Cardiac septum (tissue), 1 donor: ENCODE measurements at places on chromosomes 5 and 9. TPM values are rescaled to one million over a fixed set of nuclear protein-coding genes. Genes with fewer than 3 reads are reported as not detected.

UIMC1 gene
- total RNA-seq = 55.0 TPM

- peak; percentile 94 for DNase-seq
Measured at GRCh38 chr9:126471084-126471624, 142.6 kb upstream of the LMX1B start.

DNA sequence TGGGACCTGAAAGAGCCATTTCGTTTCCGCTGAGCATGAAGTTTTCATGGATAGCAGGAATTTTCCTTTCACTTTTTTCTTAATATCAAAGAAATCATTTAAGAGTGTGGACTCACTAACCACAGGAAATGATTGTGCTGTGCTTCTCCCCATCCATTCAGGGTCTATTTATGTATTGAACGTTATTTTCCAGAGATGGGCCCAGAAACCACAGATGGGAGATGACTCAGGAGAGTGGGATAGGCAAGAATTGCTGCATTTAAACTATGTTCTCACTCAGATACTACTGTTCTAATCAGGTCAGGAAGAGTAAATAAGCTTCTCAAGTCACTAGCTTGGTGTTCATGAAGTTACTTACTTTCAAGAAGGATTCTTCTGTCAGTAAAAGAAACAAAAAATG is 763.8 kb downstream of the DTWD2 start:
- no peak for DNase-seq

SHISAL2B gene
- not detected for total RNA-seq

DNA sequence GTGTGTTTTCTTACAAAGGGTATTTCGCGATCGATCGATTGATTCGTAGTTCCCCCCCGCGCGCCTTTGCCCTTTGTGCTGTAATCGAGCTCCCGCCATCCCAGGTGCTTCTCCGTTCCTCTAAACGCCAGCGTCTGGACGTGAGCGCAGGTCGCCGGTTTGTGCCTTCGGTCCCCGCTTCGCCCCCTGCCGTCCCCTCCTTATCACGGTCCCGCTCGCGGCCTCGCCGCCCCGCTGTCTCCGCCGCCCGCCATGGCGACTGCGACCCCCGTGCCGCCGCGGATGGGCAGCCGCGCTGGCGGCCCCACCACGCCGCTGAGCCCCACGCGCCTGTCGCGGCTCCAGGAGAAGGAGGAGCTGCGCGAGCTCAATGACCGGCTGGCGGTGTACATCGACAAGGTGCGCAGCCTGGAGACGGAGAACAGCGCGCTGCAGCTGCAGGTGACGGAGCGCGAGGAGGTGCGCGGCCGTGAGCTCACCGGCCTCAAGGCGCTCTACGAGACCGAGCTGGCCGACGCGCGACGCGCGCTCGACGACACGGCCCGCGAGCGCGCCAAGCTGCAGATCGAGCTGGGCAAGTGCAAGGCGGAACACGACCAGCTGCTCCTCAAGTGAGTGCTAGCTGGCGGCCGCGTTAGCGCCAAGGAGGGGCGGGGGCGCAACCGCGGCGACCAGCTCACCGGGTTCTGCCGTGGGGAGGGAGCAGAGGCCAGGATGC is 480 bp downstream of the LMNB1 start:
- DNase-seq = peak; percentile 78

IER5L gene
- 12.6 TPM for total RNA-seq

- DNase-seq = no peak
Measured at GRCh38 chr9:14350349-14350728, 36.4 kb upstream of the NFIB start.

GPX3 gene
- 461 TPM for total RNA-seq

CDO1 gene
- total RNA-seq = 3.6 TPM

DNA sequence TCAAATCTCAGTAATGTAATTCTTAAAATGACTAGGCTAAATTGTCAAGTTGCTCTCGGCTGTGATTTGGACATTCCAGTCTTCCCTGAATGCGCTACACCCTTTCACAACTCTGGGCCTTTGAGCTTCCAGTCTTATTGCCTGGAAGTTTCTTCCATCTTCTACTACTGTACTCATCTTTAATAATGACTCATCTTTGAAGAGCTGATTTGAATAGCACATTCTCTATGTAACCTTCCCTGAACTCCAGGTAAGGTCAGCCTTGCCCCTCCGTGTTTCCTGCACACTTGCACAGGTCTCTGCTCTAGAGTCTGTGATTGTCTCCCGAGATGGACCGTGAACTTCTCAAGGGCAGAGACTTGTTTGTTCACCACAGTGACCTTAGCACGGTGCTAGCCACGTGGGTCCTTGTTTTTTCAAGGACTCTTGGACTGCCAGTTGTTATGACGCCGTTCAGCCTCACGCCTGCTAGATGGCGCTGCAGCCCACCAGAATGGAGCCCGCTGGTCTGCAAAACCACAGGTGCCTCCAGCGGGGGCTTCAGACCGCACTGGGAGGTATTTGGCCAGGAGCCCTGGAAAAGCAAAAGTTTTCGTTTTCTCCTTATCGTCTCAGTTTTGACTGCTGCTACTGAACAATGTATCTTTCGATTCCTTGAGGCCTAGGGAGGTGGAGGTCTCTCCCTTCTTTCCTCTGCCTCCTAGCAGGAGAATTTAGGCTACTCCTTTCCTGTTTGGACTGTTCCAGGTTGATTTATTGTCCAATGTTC is 44.4 kb downstream of the SEC61B start:
- peak; percentile 88 for DNase-seq

- DNase-seq = no peak
Measured at GRCh38 chr9:136357202-136357725, 6.3 kb downstream of the DNLZ start.

LCN2 gene
- total RNA-seq = 2.0 TPM

- DNase-seq = no peak
Measured at GRCh38 chr9:26687421-26687820, 205.2 kb downstream of the CAAP1 start.

PLGRKT gene
- total RNA-seq = 28.9 TPM

GRCh38 chr5:74889523-74890105 is 23.4 kb upstream of the FAM169A start:
- DNase-seq = no peak

GRCh38 chr5:51806677-51807076 is 423.4 kb downstream of the ISL1 start:
- no peak for DNase-seq

- no peak for DNase-seq
Measured at GRCh38 chr5:127353327-127353726, 62.7 kb downstream of the MEGF10 start.

FOXD4L5 gene
- 0.11 TPM for total RNA-seq

SIT1 gene
- not detected for total RNA-seq

DNA sequence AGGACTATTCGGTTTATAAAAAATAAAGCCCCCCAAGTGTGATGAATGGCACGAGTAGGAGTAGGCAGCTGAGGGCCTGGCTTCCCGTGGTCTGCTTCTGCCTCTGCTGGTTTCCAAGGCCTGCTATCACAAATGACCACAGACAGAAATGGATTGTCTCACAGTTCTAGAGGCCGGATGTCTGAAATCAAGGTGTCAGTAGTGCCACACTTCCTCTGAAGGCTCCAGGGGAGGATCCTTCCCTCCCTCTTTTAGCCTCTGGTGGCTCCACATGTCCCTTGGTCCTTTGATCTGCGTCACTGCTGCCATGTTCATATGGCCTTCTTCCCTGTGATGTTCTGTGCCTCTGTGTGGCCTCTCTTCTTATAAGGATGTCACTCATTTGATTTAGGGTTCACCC is 15.1 kb downstream of the PRKACG start:
- DNase-seq = no peak

- no peak for DNase-seq
Measured at GRCh38 chr5:127111112-127111511, 37.8 kb upstream of the C5orf63 start.

NRARP gene
- total RNA-seq = 11.7 TPM

DNA sequence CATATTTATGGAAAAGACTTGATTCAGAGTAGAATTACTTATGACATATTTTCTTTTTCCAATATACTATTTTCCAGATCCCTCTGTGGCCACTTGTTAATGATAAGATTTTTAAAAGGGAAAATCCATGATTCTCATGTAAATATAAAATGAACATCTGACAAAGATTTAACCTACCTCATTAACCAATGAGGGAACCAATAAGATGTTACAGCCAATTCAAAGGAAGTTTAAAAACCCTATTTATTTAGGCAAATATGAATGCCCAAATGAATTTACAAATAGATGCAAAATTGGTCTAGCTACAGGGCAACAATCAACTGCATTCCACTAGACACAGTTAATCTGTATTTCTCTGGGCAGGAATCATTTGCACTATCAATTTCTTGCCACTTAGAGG is 226.8 kb downstream of the ADAMTSL1 start:
- DNase-seq = no peak

THBS4 gene
- total RNA-seq = 464 TPM

LCN15 gene
- total RNA-seq = not detected

ELAVL2 gene
- 0.32 TPM for total RNA-seq

- no peak for DNase-seq
Measured at GRCh38 chr9:92435263-92435662, 11.0 kb upstream of the OMD start.

DNA sequence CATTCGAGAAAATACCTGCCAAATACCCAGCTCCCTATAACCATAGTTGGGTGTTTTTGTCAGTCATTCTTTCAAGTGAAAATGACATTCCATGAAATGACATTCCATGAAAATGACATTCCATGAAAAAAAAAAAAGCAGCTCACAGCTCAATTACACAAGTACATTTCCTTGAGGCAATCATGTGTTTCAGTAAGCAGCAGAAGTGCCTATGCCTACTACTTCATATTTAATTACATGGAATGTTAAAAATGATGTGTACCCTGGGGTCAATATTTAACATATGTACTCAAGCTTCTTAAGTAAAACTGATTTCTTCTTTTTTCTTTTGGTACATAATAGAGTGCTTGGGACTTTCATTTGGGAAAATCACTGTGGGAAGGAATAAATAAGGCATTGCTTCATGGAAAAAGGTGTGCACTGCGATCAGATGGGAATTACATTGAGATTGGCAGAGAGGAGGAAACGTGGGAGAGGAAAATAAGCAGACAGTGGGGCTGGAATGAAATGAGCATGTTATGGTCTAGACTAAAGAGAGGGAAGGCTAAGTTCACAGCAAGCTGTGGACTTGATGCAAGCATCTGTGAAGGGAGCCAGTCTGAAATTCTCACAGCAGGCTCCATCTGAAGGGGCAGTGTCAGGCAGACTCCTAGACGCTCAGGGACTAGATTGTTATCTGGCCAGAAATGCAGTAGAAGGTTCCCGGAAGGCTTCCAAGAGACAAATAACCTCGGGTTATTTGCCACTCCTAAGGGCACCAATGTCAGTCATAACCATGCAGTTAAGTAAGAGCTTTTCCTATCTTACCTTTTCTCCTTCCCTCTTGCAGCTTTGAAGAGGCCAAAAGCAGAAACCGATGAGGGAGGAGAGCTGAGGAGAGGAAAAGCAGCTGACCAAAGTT is 15.2 kb upstream of the SPATA9 start:
- DNase-seq = no peak

DNA sequence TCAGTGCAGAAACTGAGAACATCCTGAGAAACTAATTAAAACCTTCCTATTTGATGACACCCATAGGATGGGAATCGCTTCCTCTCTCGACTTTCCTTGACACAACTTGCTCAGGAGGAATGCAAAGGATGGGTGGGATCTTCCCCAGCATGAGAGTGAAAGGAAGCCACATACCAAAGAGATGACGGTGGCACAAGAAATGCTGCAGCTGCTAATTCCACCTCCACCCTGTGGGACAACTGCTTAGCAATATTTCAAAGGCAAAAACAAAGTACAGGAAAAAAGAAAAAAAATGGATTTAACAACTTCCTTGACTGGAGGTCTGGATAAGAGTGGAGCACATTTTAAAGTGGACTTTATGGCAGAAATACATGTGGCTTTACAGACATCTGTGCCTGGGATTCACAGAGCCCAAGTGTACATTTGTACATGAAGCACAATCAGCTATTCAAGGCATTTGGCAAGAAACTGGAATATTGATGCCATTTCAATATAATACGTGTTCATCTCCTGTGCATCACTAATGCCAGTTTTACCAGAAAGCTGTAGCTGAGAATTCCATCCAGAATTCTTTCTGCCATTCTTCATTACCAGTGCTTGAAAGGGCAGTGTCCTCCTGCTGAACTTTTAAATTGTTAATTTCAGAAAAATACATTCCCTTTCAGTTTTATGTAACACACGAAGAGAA is 359.2 kb upstream of the ACTBL2 start:
- no peak for DNase-seq

DNA sequence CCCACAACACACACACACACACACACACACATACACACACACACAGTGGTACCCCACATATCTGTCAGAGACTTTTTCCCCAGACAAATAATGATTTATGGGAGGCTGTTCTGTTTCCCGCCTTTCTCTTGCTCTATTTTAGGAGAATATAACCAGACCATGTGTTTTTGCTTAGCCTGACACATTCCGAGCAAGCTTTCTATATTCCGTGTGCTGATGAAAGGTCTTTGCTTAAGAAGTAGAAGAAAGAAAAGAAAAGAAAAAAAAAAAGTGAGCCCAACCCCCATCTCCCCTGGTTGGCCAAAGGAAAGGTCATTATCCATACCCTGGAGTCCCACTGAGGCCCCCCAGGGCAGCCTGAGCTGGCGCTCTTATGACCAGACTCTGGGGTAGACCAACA is 338.6 kb downstream of the SLIT3 start:
- no peak for DNase-seq

OTP gene
- total RNA-seq = not detected

GRCh38 chr5:172647352-172648012 is 6.4 kb downstream of the NEURL1B start:
- no peak for DNase-seq

TMEM252 gene
- not detected for total RNA-seq

NSMF gene
- total RNA-seq = 12.2 TPM

- no peak for DNase-seq
Measured at GRCh38 chr5:22892441-22892840, 39.3 kb upstream of the CDH12 start.

DNA sequence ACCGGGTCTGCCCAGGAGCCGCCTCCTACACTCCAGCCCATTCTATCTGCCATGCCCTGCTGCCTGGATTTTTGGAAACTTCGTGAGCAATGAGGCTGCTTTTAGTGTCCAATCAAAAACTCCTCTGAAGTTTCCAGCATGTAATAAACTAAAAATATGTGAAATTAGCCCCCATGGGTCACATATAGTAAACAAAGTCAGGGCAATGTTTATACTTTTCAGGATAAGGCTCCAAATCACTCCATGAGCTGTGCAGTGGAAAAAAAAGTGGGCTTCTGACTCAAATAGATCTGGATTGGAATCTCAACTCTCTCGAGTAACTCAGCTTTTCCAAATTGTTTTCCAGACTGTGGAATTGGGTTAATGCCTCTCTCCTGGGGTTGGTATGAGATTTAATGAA is 68.2 kb downstream of the PIK3R1 start:
- DNase-seq = no peak

DNA sequence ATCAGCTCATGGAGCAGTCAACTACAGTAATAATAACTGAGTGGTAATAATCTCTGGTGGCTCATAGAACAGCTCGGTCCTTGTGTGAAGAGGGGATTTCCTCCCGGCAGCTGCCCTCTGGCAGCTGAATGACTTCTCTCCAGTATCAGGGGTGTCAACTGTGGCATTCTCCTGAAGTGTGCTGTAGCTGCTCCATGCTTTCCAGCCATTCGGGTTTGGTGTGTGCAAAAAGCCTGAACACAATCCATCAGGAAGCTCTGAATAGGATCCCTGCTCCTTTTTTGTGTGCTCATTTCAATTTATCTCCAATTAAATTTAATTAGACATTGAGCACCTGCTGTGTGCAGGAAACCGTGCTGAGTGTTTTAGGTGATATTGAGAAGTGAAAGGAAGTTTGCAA is 59.8 kb upstream of the BARX1 start:
- no peak for DNase-seq
